Stimulated activated CD8-positive, alpha-beta memory T cell treated with anti-CD3 and anti-CD28 coated beads, Interleukin-7, amount 100 ng/mL, for 48 hours (primary cell): ENCODE measurements at places on chromosomes 4 and X.

- no peak for DNase-seq
These were observed 44.3 kb upstream of the CLCN4 start for GRCh38 chrX:10112510-10112909.

- no peak for DNase-seq
These were observed 46.2 kb upstream of the NHS start for GRCh38 chrX:17328837-17329236.

GRCh38 chrX:68832101-68832416 is 3.2 kb downstream of the EFNB1 start:
- no peak for DNase-seq

- DNase-seq: no peak
These were observed 266.2 kb upstream of the LDB2 start for GRCh38 chr4:17164666-17165065.

DNA sequence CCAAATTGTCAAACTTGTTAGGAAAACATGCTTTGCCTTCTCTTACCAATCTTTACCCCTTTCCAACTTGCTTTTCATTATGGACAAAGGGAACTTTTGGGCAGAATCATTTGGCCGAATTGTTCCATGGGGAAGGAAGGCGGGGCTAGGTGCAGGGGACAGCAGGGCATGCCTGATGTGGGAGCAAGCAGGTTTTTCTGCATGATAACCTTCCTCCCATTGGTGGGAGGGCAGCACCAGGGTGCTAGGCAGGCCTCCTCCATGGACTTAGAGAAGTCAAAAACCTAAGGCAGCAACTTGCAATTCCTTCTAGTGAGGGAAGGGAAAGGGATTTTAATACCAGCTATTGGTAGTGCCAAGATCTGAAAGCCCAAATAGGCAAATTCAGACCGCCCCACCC is 260.5 kb downstream of the MAPK10 start:
- DNase-seq: no peak
